Activated T-helper 17 cell treated with anti-CD3 and anti-CD28 coated beads, Interleukin-2, amount 50 U/mL, for 72 hours (primary cell): ENCODE measurements at places on chromosomes 12 and 14.
A peak's percentile ranks its signal among the peaks of the same experiment; 100 is the strongest.

DNA sequence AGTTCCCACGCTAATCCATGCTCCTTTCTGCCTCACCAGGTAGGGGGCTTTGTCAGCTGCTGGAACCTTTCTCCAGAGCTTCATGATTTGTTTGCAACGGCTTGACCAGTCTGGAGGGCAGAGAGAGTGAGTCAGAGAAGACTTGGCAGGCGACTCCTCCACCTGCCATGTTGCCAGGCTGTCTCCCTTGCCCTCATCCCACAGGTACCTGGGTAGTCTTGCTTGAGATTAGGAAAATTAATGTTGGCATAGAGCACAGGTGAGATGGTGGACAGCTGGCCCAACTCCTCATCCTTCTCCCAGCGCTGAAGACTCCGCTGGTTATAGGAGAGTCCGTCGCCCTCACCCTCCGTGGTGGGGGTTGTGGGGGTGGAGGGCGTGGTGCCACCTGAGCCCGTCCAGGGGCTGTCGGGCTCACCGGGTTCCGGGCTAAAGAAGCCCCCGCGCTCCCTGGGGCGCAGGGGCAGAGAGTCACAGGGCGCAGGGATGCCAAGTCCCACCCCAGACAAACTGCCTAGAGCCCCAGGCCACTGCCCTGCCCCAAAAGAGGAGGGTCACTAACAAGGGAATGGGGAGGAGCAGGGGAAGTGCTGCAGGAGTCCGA lies 18.6 kb downstream of the KMT2D start:
- no peak for ATAC-seq

- ATAC-seq = no peak
Observed at GRCh38 chr14:54252072-54252730, 144.6 kb upstream of the CDKN3 start.

- peak; percentile 42 for ATAC-seq
Observed at GRCh38 chr14:66610154-66610563, 102.2 kb downstream of the GPHN start.

DNA sequence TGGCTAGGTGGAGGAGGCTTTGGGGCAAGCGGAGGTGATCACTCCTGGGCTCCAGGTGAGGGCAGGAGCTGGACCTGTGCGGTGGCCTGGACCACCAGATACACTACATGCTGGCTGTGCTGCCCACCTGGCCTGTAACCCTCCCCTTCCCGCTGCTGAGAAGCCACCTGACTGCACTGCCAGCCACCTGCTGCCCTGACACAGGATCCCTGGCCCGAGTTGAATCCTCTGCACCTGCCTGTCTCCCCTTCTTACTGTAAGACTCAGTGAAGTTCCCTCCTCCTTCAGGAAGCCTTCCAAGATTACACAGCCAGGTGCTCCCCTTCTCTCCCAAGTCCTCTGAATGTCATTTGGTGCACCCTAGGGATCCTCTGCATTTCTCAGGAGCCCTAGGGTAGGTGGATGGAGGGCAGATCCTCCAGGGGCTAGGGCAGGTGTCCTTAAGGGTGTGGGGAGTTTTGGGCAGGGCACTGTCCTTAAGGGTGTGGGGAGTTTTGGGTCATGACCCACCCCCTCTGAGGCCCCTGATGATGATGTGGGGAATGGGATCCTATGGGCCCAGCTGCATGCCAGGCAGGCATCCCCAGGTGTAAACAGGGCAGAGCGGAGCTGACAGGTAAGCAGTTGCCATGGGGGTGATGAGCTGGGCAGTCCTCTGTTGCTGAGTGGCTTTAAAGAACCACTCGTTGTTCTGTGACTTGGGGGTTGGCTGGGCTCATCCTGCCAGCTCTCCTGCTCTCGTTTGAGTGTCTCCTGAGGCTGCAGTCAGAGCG lies 6.7 kb upstream of the MTA1 start:
- no peak for ATAC-seq

DNA sequence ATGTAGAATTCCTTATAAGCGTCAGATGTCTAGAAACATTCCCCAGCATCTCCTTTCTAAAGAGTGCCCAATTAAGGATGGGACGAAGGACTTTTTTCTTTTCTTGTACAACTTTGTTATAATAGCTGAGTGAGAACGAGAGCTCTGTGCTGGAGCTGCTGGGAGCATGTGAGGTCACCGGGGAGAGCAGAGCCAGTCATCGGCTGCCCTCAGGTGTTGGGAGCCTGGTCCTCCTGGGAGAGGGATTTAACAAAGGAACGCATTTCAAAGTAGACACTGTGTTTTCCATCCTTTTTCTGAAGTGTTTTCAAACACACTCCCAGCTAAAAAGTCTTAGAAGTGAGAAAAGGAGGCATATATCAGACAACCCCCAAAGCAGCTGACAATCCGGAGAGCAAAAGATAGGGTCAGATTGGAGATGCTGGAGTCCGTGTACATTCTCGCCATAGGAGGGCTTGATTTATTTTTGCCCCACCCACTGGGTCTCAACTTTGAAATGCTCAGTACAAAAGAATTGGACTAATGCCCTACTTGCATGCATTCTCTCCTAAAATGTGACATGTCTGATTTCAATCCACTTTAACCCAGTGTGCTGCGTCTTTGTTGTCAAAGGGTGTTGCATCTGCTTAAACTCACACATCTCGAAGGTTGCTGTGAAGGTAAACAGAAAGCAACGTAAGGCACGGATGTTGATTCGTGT lies 50.8 kb upstream of the PIWIL1 start:
- ATAC-seq = no peak

GRCh38 chr14:89702073-89702875 lies 252.3 kb downstream of the EFCAB11 start:
- no peak for ATAC-seq

DNA sequence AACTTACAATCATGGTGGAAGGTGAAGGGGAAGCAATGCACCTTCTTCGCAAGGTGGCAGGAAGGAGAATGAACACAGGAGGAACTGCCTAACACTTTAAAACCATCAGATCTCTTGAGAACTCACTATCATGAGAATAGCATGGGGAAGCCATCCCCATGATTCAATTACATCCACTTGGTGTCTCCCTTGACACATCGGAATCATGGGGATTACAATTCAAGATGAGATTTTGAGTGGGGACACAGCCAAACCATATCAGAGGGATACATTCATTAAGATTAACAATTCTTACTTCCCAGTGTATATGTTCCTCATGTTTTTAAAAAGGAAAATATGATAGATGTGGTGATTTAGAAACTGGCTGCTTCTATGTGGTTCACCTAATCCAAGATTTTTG lies 117.9 kb downstream of the PDE3A start:
- no peak for ATAC-seq
